Activated B cell treated with CpG ODN at 0.5 μM for 24 hours (primary cell): ENCODE measurements at places on chromosomes 16 and 17.

DNA sequence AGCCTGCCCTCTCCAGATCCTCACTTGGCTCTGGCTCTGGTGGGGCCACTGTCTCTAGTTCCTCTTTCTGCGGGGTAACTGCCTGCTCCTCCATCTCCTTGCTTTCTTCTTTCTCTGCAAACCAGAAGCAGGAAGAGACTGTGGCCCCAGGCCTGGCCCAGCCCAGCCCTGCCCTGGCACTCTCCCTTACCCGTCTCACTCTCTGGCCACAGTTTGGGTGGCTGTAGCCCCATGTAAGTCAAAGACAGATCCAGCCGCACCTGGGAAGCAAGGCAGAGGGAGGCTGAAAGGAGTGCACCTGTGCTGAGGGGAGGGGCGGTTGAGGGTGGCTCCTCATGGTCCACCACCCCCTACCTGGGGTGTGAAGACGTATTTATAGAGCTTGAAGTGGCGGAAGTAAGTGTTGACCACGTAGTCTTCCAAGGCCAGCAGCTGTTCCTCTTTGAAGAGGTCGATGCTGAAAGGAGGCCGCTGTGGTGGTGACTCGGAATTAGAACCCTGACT is 2.8 kb downstream of the CFAP119 start:
- DNase-seq: no peak

GRCh38 chr17:72385475-72385874 is 264.7 kb downstream of the SOX9 start:
- DNase-seq: no peak

DNA sequence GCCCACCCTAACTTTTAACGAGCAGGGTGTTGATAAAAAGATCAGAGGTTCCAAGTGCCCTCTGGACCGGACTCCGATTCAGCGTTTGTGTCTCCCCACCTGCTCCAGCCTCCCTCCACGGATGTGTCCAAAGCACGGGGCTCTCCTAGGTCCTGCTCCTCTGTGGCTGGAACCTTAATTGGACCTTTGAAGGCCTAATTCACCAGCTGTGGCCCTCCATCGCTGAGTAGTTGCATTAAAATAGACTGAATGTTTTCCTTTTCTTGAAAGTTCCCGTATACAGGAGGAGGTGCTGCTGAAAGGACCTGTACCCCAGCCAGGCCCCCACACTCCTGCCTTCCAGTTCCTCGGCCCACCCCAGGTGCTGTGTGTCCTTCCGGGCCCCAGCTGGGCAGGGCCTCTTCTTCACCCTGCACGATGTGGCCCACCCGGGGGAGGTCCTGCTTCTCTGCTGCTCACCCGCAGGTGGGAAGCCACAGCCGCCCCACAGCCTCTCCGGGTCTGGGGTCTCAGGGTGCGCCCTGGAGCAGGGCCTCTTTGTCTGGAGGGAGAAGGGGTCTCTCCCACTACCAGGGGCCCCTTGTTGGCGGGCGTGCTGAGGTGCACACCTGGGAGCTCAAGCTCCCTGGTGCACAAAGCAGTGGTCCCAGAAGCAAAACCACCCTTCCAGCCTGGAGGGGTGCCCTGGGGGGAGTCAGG is 1.3 kb upstream of the CACNA1H start:
- no peak for DNase-seq

- no peak for DNase-seq
Observed at GRCh38 chr16:79001156-79001967, 599.2 kb downstream of the MAF start.

DNA sequence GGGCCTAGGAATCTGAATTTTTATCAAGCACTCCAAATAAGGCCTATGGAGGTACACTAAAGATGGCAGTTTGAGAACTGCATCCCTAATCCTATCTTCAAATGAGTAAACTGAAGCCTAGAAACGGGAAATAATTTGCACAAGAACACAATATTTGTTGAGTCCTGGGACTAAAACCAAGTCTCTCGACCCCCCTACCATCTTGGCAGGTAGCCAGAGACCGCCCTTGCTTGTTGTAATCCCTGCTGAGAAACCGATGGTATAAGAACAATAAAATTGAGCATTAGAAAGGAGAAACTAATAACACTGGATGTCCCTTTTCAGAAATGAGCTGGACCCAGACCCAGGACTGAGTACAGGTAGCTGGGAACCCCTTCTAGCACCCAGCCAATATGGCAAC is 24.4 kb downstream of the ADAMTS18 start:
- DNase-seq: no peak

DNA sequence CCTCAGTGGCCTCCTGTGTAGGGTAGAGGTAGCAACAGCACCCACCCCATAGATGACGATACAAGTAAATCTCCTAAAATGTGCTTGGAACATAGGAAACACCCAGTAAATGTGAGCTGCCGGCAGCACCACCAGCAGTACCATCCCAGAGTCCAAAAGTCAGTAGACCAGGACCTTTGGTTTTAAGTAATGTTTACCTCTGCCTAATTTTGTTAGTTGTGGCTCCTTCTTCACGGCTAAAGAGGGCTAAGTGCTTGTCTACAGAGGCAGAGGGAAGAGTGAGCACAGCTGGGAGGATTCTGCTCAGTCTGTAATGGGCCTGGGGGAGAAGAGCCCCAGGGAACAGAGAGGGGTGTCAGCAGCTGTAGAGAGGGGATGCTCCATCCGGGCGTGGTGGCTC is 91.3 kb upstream of the FBXO47 start:
- no peak for DNase-seq

DNA sequence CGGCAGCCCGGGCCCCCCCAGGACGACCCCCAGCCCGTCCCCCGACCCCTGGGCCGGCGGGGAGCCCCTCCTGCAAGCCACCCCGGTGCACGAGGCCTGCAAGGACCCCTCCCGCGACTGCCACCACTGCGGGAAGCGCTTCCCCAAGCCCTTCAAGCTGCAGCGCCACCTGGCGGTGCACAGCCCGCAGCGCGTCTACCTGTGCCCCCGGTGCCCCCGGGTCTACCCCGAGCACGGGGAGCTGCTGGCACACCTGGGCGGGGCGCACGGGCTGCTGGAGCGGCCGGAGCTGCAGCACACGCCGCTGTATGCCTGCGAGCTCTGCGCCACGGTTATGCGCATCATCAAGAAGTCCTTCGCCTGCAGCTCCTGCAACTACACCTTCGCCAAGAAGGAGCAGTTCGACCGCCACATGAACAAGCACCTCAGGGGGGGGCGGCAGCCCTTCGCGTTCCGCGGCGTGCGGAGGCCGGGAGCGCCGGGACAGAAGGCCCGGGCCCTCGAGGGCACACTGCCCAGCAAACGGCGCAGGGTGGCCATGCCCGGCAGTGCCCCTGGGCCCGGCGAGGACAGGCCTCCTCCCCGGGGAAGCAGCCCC is 15.6 kb upstream of the ZFPM1 start:
- DNase-seq: peak; percentile 71

GRCh38 chr17:39695089-39695474 is 4.8 kb upstream of the ERBB2 start:
- no peak for DNase-seq

DNA sequence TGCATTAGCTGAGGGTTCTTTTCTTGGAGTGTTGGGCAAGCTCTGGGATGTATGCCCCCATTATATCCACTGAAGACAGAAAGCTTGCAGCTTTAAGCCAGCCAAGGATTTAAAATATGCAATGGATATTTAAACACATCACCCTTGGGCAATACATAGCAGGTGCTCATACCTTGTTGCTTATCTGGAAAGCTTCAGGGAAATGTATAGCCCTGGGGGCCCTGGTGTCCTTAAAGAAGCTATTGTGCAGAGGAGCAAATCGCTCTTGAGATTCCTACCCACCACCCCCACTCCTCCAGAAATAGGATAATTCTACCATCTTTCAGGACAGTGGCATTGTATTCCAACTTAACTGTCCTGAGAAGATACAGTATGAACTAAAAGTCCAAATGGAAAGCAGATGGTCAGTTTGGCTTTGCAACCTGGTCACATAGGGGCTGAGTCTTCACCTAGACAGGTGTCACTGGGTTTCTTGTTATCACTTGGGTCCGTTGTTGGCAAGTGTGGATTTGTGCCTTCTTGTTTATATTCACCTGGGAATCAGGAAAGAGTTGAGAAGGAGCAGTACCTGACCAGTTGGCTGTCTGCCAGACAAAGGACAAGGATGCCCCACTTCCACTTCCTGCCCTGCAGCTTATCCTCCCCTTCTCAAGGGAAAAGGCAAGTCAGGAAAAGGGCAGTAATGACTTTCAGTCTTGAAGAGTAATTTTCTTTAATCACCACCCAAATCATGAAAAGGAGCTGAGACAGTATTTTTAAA is 3.4 kb downstream of the ANKRD40CL start:
- DNase-seq: no peak

GRCh38 chr16:72835086-72835485 is 212.8 kb downstream of the ZFHX3 start:
- DNase-seq: no peak

DNA sequence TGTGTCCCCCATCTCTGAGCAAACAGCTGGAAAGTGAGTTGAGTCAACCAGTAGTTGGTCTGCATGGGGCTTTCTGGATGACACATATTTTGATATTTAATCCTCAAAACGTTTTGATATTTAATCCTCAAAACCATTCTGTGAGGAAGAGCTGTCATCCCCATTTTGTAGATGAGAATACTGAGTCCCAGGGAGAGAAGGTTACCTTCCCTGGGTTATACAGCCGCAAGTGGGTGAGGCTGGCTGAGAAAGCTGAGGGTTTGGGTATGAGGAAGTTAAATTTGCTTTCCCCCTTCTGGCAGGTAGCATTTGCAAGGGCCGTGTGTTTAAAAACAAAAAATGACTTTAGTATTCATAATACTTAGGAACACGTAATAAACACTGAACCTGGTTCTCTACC is 447.2 kb downstream of the XYLT1 start:
- no peak for DNase-seq

GRCh38 chr17:27603421-27603770 is 27.6 kb upstream of the LGALS9 start:
- DNase-seq: no peak

DNA sequence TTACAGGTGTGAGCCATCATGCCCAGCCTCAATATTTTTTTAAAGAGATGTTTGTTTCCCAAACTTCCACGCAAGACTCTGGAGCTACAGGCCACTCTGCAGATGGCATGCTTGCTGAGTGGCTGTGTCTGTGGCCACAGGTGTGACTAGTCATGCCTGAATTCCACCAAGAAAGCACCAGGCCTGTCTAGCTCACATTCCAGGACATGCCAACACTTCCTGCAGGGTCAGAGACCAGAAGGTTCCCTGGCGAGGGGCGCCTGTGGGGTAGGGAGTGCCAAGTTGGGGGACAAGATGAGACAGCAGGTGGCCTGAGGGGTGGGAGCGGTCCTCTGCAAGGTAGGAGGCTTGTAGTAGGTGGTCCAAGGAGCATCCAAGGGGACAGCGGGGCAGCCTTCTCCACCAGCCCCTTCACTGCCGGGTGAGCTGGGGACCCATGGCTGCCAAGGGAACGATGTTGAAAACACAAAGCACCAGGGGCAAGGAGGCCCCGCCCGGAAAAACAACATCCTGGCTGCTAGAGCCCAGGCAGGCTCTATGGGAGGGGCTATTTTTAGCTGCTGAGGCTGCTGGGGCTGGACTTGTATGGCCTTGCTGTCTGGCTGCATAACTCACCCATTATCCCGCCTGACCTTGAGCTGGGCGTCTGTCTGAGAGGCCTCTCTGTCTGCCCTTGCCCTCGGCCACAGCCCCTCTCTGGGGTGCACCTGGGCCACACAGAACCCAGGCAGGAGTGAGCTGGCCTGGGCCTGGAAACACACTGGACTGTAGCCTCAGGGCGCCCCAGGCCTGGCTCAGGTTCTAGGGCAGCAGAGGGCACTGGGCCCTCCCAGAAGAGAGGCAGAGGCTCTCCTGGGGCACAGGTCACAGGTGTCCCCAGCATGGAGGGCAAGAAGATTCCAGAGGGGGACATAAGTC is 5.7 kb downstream of the TRIM47 start:
- no peak for DNase-seq

GRCh38 chr16:56965149-56966092 is 3.7 kb downstream of the CETP start:
- no peak for DNase-seq

- DNase-seq: no peak
Observed at GRCh38 chr17:76265624-76266243, 586 bp downstream of the UBALD2 start.

DNA sequence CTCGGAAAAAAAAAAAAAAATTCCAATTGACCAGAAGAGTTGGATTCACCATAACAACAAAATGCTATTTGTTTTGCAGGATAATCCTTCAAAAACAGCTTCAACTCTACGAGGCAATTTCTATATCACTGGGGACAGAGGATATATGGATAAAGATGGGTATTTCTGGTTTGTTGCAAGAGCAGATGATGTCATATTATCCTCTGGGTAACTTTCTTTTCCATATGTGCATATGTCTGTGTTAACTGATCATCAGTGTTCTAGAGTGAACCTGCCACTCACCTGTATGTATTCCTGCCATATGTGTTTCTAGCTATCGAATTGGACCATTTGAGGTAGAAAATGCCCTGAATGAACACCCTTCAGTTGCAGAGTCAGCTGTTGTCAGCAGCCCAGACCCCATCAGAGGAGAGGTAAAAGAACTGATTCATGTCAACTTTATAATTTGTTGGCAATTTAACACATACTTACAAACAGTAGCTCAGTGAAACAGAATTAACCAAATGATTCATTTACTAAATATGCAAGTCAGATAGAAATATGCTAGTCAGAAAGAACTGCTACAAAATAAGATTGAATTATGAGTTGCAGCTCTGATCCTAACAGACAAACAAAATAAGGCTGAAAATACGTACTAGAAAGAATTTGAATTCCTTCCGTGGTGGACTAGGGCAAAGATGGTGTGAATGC is 14.2 kb downstream of the ERI2 start:
- no peak for DNase-seq

GRCh38 chr17:32443827-32444300 is 446 bp upstream of the PSMD11 start:
- no peak for DNase-seq

GRCh38 chr16:855471-855870 is 54.9 kb upstream of the GNG13 start:
- no peak for DNase-seq

- no peak for DNase-seq
Observed at GRCh38 chr16:56327929-56328258, 97.5 kb downstream of the AMFR start.

DNA sequence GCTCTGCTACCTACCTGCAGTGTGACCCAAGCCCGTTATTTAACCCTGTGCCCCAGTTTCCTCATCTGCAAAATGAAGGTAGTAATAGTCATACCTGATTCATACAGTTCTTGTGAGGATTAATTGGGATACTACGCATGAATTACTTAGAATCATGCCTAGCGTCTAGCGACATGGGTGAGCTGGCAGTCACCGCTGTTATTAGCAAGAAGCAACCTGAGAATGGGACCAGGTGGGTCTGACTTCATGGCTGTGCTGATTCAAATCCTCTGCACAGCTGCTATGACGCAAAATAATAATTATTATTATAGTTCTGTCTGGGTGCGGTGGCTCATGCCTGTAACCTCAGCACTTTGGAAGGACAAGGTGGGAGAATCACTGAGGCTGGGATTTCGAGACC is 7.9 kb downstream of the SOCS1 start:
- no peak for DNase-seq

DNA sequence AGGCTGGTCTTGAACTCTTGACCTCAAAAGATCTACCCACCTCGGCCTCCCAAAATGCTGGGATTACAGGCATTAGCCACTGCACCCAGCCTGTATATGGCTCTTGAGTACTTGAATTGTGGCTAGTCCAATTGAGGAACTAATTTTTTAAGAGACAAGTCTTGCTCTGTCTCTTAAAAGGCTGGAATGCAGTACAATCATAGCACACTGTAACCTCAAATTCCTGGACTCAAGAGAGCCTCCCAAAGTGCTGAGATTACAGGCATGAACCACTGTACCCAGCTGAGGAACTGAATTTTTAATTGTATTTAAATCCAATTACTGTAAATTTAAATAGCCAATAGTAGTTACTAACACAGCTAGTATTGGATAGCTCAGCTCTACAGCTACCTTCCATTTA is 50.6 kb downstream of the MED13 start:
- DNase-seq: no peak
